ENCODE measurements at places on chromosomes 1 and 21.

GRCh38 chr21:45291613-45292398, 4.1 kb upstream of the POFUT2 start:
- DNase-seq = no peak

- DNase-seq = peak; percentile 38
These were observed 104.5 kb downstream of the KCNJ6 start for GRCh38 chr21:37811711-37812110.

DNA sequence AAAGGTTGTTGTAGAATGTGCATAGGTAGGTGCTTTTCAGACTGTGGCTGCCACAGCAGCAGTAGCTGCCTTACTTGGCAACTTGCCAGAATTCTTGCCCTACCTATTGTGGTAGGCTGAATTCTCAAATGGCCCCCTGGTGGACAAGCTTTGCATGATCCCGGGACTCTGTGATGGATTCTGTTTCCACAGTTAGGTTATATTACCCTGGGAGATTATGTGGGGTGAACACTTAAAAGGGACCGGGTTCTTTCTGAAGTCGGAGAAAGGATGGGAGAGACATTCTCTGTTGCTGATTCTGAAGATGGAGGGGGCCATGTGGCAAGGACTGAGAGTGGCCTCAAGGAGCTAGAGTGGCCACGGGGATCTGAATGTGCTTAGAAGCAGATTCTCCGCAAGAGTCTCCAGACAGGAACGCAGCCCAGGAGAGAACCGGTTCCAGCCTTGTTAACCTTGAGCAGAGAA, 32.1 kb upstream of the KCNE1 start:
- peak; percentile 75 for DNase-seq

- DNase-seq = no peak
These were observed 1.0 kb downstream of the ARID1A start for GRCh38 chr1:26696654-26697430.

DNA sequence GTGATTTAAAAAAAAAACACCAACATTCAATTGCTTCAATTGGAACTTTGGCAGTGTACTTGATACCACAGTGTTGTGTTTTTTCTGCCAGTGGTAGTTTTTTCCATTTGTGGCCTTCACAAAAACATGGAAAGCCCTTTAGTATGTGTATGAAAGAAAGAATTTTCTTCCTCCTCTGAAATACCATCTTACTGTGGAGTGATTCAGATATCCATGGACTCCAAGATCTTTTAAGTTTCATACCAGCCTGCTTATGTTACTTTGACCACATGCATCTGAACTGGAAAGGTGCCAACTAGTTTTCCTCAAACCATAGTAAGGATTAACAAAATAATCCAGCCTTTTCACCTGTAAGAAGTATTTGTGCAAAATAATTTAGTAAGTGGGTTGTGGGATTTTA, 3.4 kb downstream of the PPP2R5A start:
- peak; percentile 79 for DNase-seq

All from IMR-90 (cell line).